ENCODE measurements at places on chromosomes 2 and 18. TPM values are rescaled to one million over a fixed set of nuclear protein-coding genes. Genes with fewer than 3 reads are reported as not detected.

DNA sequence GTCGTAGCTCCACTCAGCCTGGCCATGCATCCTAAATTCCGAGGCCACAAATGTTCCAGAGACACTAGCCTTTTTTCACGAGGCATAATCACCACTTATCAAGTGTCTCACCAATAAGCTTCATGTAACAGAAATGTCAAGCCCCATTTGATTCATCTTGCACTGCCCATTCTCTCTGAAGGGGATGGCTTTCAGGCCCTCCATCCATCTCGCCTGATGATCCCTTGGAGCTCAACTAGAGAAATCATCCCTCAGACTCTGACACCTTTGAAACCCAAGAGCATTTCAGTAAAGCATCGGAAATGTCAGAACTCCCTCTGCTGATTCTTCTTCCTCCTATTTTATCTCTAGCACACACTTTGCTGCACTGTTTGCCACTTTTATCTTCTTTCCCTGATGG is 91.7 kb downstream of the DCC start:
- no peak overlapping the region for H3K4me3 ChIP-seq
- H3K36me3 ChIP-seq = no peaks in the 10 kb centered on the region
- H3K27ac ChIP-seq = no peak overlapping the region
- no peak for DNase-seq
- H3K4me1 ChIP-seq = no peaks in the 10 kb centered on the region
- no peaks in the 10 kb centered on the region for H3K27me3 ChIP-seq

Gene TUBB8B
- not detected for total RNA-seq

Gene RUFY4
- 0.11 TPM for total RNA-seq

- no peak overlapping the region for H3K4me3 ChIP-seq
- no peaks in the 10 kb centered on the region for H3K27me3 ChIP-seq
- H3K4me1 ChIP-seq = no peaks in the 10 kb centered on the region
- no peak for DNase-seq
- no peak overlapping the region for H3K27ac ChIP-seq
These were observed 182.3 kb upstream of the ST6GAL2 start for GRCh38 chr2:107068069-107068916.

DNA sequence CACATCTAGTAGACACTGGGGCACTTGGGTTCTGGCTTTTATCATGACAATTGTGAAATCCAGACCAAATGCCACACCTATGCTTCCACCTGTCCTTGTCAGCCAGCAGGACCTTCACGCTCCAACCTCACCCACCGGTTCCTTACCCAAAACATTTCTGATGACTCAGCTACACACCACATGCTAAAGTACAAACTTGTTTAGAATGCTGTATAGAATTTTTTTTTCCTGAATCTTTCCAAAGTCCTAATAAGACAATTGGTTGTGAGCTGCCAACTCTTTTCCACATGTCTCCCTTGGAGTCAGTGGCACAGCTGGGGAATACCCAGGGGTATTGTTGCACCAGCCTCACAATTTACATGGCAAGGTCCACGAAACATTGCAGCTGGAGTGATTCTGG is 75.5 kb upstream of the LPIN2 start:
- no peak for DNase-seq
- H3K36me3 ChIP-seq = no peaks in the 10 kb centered on the region
- peaks cover under 1% of the 10 kb centered on the region for H3K4me1 ChIP-seq

- H3K27me3 ChIP-seq = no peaks in the 10 kb centered on the region
- no peak for DNase-seq
- H3K4me1 ChIP-seq = no peaks in the 10 kb centered on the region
- peak overlapping the region; percentile 99 for H3K4me3 ChIP-seq
- H3K36me3 ChIP-seq = no peaks in the 10 kb centered on the region
These were observed 1.5 kb downstream of the ACTR3 start for GRCh38 chr2:113891265-113891959.

Gene SNTG2
- 1.5 TPM for total RNA-seq

DNA sequence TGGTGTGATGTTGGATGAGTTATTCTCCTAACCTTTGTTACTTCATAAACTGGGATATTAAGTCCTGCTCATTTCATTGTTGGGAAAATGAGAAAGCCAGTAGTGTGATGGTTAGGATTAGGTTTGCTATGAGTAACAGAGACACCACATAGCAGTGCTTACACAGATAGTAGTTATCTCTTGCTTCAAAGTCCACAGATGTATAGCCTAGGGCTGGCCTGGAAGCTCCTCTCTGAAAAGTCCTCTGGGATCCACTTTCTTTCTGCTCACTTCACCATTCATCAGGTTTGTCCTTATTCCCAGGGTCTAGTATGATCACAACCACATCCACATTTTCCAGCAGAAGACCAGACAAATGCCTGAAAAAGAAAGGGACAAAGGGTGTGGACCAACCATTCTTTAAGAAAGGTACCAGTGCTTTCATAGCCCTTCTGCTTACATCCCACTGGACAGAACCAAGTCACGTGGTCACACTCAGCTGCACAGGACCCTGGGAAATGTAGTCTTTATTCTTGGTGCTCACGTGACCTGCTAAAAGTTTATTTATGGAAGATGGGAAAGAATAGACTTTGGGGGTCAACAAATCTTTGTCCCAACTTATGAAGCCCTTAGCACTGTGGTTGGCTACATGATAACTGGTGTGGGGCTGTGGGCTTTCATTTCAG is 108.9 kb downstream of the INSIG2 start:
- no peaks in the 10 kb centered on the region for H3K36me3 ChIP-seq
- no peak for DNase-seq
- no peaks in the 10 kb centered on the region for H3K27me3 ChIP-seq
- no peaks in the 10 kb centered on the region for H3K4me1 ChIP-seq

- H3K4me3 ChIP-seq = no peak overlapping the region
- no peak for DNase-seq
- H3K36me3 ChIP-seq = no peaks in the 10 kb centered on the region
These were observed 902.4 kb upstream of the PIK3C3 start for GRCh38 chr18:41052625-41053024.

- peaks cover 10% of the 10 kb centered on the region for H3K27me3 ChIP-seq
- peaks cover 5% of the 10 kb centered on the region for H3K4me1 ChIP-seq
- no peak for DNase-seq
- no peak overlapping the region for H3K27ac ChIP-seq
These were observed 3.4 kb downstream of the CGREF1 start for GRCh38 chr2:27115519-27115918.

Gene TSPYL6
- total RNA-seq = not detected

DNA sequence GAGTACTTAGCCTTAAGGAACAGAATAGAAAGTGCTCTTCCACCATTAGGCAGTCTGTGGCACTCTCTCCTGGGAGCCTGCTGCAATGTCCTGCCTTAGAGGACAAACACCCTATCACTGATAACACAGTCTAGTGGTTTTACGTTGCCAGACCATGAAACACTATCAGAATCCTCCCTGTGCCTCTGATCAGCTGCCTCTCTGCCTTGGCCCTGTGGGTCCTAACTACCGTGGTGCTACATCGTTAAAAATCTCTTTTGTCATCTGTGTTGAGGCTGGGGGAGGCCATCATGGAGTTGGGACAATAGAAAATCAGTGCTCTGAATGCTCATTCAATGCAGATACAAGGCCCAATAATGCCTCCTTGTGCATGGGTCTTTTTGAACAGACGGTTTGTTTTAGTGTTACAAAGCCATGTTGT is 11.9 kb upstream of the APCDD1 start:
- H3K4me1 ChIP-seq = no peaks in the 10 kb centered on the region
- H3K36me3 ChIP-seq = no peaks in the 10 kb centered on the region
- no peak for DNase-seq
- no peak overlapping the region for H3K27ac ChIP-seq

- H3K36me3 ChIP-seq = peaks cover 12% of the 10 kb centered on the region
- no peak overlapping the region for H3K27ac ChIP-seq
- H3K4me3 ChIP-seq = no peak overlapping the region
These were observed 40.2 kb downstream of the CWC22 start for GRCh38 chr2:179966778-179967394.

- peaks cover 6% of the 10 kb centered on the region for H3K4me1 ChIP-seq
- no peak overlapping the region for H3K27ac ChIP-seq
- no peak overlapping the region for H3K4me3 ChIP-seq
- H3K27me3 ChIP-seq = no peaks in the 10 kb centered on the region
- DNase-seq = no peak
These were observed 8.6 kb upstream of the FAHD2A start for GRCh38 chr2:95393901-95394300.

Gene PTPRM
- 149 TPM for total RNA-seq

Gene SPP2
- not detected for total RNA-seq

DNA sequence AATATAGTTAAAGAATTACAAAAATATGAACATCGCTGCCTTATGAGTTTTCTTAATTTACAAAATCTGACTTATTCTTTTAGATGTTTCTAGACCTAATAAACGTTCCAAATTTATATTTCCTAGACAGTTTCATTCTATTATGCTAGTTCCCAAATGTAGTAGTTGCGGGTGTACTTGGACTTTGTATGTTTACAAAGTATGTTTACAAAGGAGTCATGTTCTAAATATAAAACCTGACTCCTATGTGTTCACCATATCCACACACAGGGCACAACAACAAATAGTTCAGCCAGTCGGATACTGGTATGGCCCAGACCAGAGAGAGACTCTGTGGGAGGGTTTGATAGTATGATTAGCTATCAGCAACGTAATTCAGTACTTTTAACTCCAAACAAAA is 230.7 kb downstream of the KCNH7 start:
- H3K27me3 ChIP-seq = no peaks in the 10 kb centered on the region
- no peak overlapping the region for H3K27ac ChIP-seq
- DNase-seq = no peak
- H3K36me3 ChIP-seq = no peaks in the 10 kb centered on the region
- H3K4me1 ChIP-seq = no peaks in the 10 kb centered on the region

GRCh38 chr2:57987835-57988573 is 58.6 kb upstream of the VRK2 start:
- no peak overlapping the region for H3K4me3 ChIP-seq
- H3K27ac ChIP-seq = no peak overlapping the region
- DNase-seq = no peak
- no peaks in the 10 kb centered on the region for H3K36me3 ChIP-seq
- no peaks in the 10 kb centered on the region for H3K27me3 ChIP-seq

Gene LHCGR
- not detected for total RNA-seq

GRCh38 chr2:158914731-158915130 is 53.7 kb upstream of the TANC1 start:
- no peak overlapping the region for H3K4me3 ChIP-seq
- no peaks in the 10 kb centered on the region for H3K4me1 ChIP-seq
- H3K27me3 ChIP-seq = no peaks in the 10 kb centered on the region
- DNase-seq = no peak
- H3K36me3 ChIP-seq = no peaks in the 10 kb centered on the region

DNA sequence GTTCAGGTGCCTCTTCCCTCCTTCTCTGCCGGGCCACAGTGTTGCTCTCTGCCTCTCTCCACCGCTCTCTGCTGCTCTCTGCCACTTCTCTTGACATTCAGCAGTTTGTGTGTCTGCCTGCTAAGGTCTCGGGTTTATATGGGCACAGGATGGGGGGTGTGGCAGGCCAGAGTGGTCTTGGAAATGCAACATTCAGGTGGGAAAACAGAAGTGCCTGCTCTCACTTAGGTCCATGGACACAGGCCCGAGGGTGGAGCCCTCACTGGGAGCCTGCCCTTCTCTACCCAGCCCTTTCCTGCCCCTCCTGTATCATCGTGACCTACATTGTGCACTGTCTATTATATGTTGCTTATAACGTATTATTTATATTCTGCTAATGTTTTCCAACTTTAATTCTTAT is 120.8 kb upstream of the TMEM18 start:
- H3K27me3 ChIP-seq = no peaks in the 10 kb centered on the region
- no peaks in the 10 kb centered on the region for H3K4me1 ChIP-seq
- no peaks in the 10 kb centered on the region for H3K36me3 ChIP-seq
- no peak for DNase-seq
- H3K4me3 ChIP-seq = no peak overlapping the region

DNA sequence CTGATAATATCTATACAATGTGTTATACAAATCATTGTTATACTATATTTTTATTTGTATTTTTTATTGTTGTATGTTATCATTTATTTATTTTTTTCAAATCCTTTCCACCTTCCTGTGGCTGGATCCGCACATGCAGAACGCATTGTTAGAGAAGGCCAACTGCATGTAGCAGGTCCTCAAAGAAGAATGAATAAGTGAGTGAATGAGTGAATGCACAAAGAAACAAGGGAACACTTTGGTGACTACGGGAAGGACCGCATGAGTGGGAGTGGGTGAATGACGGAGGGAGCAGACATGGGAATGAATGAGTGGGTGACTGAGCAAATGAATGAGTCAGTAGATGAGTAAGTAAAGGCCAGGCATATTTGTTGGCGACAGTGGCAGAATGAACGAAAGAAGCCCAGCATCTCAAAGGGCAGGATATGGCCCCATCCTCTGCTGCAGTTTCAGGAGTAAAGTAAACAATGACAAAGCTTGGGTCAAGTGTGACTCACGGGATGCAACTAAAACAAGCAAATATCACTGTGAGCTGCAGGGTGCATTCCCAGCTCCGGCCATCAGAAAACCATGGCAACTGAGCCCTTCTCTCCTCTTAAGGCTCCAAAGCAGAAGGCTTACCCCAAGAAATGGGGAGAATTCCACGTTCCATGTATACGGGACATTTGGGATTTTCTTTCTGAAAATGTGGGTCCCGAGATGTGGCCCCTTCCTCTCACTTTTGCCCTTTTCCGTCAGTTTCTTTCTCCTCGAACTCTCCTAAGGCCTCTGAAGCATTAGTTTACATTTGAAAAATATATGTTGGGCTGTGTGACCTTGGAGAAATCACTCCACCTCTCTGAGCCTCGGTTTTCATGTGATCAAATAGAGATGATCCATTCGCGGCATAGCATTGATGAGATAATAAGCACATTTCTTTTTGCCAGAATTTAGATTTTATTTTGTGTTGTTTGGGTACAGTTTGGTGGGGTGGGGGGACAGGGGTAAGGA is 24.5 kb downstream of the KCNF1 start:
- no peaks in the 10 kb centered on the region for H3K36me3 ChIP-seq
- H3K27ac ChIP-seq = no peak overlapping the region
- DNase-seq = no peak
- no peaks in the 10 kb centered on the region for H3K4me1 ChIP-seq
- H3K27me3 ChIP-seq = no peaks in the 10 kb centered on the region

Gene RNF25
- total RNA-seq = 16.0 TPM

DNA sequence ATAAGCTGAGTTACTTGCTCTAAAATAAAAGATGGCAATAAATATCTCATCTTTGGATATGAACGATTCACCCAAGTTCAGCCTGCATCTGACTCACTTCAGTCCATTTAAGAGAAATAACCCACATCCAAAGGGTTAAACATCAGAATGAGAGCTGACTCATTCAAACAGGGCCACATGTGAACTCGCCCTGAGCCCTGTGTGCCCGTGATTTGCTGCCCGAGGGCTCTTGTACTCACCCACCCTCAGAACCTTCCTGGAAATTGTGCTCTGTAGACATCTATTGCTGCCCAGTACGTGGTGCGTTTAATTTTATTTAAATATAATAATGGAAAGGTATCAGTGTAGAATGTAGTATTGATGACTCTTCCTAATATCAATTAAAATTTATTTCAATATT is 66.9 kb upstream of the RBM44 start:
- no peaks in the 10 kb centered on the region for H3K36me3 ChIP-seq
- H3K4me3 ChIP-seq = no peak overlapping the region
- H3K27ac ChIP-seq = no peak overlapping the region
- H3K27me3 ChIP-seq = no peaks in the 10 kb centered on the region

DNA sequence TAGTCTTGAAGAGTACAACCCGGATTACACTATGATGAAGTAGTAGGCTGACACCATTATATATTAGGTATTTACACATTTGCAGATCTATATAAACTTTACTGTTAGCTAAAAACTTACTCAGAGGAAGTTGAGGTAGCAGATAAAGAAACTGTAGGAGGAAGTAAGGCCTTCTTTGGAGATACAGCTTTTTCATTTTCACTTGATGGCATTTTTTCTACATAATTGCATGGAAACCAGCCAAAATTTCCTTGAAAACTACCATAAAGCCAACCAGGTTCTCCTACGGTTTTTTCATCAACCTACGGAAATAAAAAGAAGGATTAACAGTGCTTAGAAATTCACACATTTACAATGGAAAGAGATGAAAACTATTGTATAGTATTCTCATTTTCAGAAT is 86.6 kb downstream of the FAM228A start:
- H3K27me3 ChIP-seq = no peaks in the 10 kb centered on the region
- no peaks in the 10 kb centered on the region for H3K4me1 ChIP-seq
- H3K27ac ChIP-seq = no peak overlapping the region
- H3K4me3 ChIP-seq = no peak overlapping the region
